Psoas muscle (tissue), 8 donors: ENCODE measurements at places on chromosomes 3 and 15. TPM values are rescaled to one million over a fixed set of nuclear protein-coding genes. Genes with fewer than 3 reads are reported as not detected.

Gene SV2B
- total RNA-seq: 2.1 TPM

Gene RETNLB
- not detected for total RNA-seq

GRCh38 chr15:75570126-75570845, 8.8 kb downstream of the PTPN9 start:
- DNase-seq: no peak

DNA sequence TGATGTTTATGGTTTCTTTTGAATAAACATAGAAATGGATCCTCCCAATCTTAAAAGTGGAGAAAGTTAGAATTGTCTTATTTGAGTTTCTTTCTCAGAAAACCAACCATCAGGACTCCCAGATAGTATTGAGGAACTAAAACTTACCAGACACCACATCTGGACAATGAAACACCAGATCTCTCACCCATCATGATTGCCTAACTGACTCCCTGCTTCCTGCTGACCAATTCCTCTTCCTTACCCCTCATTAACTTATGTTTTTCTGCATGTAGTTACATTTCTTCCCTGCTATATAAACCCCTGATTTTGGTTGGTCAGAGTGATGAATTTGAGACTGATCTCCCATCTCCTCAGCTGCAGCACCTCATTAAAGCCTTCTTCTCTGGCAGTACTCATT, 242.0 kb upstream of the SETMAR start:
- no peak for DNase-seq

DNA sequence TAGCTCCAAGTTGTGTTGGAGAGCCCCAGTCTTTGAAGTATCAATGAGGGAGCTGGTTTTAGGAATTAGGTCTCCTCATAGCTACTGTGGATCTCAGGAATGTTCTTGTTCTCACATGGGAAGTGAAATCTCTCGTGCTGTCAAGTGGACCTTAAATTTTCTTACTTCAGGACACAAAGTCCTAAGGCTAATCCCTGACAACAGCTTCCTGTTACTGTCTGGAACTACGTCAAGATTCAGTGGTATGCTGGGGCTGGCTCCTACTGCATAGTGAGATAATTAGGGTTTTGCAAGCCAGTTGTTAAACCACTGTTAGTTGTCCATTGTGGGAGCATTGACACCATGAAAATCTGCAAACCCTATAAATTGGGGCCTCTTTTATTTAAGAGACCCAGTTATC, 22.8 kb downstream of the MESP1 start:
- no peak for DNase-seq

DNA sequence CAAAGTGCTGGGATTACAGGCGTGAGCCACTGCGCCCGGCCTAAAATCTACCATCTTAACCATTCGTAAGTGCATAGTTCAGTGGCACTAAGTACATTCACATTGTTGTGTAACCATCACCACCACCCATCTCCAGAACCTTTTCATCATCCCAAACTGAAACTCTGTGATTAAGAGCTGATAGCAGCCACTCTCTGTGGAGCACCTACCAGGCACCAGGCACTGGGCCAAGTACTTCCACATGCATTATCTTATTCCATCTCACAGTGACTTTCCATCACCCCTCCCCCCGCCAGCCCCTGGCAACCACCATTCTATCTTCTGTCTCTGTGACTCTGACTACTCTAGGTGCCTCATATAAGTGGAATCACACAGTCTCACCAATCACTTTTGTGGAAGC, 2.3 kb upstream of the INSYN1 start:
- no peak for DNase-seq

- peak; percentile 57 for DNase-seq
Observed at GRCh38 chr15:68700455-68701123, 120.1 kb downstream of the ANP32A start.
